ENCODE measurements at places on chromosomes 16 and 17.

DNA sequence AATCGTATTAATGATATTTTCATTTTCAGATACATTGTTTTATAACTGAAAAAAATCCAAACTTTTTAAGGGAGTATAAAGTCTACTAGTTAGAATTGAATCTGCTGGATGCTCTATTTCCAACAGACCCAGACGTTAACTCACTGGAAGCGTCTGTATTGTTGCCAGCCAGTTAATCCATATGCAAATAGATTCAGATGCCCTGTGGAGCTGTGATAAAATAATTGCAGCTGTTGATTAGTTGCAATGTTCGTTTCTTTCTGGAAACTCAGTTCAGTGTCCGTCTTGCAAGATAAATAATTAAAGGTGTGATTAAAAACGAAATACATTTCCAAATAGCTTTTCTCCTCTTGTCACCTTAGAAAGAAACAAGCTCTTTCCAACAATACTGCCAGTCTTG is 5.1 kb upstream of the GNA13 start:
- DNase-seq = no peak

GRCh38 chr17:4515501-4515900 is 16.8 kb downstream of the SPNS2 start:
- no peak for DNase-seq

- DNase-seq = no peak
Measured at GRCh38 chr16:77553130-77553529, 118.3 kb upstream of the ADAMTS18 start.

DNA sequence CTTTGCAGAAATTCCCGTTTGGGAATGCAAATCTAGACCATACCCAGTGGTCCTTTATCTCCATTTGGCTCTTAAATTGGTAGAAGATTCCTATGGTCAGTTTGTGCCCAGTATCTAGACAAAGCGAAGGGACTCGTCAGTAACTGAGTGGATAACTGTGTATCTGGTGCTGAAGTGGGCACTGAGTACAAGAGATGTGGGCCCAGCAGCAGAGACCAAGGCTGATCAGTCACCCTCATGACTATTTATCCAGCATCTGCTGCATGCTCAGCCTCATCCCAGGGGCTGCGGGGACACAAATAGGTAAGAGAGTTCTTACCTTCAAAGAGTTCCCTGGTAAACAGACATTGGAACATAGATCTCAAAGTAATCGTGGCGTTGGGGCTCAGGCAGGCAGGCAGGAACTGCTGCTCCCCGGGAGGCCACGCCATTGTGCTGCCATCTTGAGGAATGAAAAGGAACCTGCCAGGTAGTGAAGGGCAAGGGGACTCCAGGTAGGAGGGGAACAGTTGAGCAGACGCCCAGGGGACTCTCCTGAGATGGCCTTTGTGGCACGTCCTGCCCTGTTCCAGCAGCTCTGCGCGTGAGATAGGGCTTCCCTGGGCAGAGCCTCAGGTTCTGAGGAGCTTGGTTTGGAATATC is 10.3 kb downstream of the NT5M start:
- no peak for DNase-seq

GRCh38 chr17:10286324-10286723 is 86.5 kb downstream of the MYH13 start:
- no peak for DNase-seq

- no peak for DNase-seq
Measured at GRCh38 chr17:57918017-57918895, 37.0 kb downstream of the CUEDC1 start.

GRCh38 chr16:89904606-89905510 is 13.8 kb upstream of the MC1R start:
- no peak for DNase-seq

GRCh38 chr16:62816971-62817519 is 780.8 kb upstream of the CDH8 start:
- DNase-seq = no peak

GRCh38 chr17:74391771-74392170 is 24.5 kb downstream of the GPR142 start:
- no peak for DNase-seq

- no peak for DNase-seq
Measured at GRCh38 chr17:57595947-57596695, 149.0 kb downstream of the CCDC182 start.

DNA sequence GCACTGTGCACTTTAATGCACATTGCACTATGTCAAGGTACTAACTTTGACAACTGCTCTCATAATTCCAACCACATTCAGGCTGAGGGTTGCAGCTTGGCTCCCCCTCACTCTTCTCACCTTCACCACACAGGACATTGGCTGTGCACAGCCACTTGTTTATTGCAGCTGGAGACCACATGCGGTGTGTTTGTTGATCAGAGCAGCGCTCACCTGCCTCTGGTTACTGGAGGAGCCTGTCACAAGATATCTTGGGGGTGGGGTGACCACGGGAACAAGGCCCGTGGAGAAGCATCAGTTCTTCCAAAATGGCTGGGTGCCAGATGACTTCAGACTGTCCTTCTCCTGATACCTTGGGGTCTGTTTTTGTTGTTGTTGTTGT is 10.6 kb upstream of the CCL5 start:
- no peak for DNase-seq

GRCh38 chr16:12501707-12502457 is 301.8 kb downstream of the CPPED1 start:
- no peak for DNase-seq

- DNase-seq = no peak
Measured at GRCh38 chr16:67329901-67330300, 3.3 kb downstream of the LRRC36 start.

- DNase-seq = peak; percentile 73
Measured at GRCh38 chr17:29617481-29618271, 5.0 kb downstream of the CORO6 start.

DNA sequence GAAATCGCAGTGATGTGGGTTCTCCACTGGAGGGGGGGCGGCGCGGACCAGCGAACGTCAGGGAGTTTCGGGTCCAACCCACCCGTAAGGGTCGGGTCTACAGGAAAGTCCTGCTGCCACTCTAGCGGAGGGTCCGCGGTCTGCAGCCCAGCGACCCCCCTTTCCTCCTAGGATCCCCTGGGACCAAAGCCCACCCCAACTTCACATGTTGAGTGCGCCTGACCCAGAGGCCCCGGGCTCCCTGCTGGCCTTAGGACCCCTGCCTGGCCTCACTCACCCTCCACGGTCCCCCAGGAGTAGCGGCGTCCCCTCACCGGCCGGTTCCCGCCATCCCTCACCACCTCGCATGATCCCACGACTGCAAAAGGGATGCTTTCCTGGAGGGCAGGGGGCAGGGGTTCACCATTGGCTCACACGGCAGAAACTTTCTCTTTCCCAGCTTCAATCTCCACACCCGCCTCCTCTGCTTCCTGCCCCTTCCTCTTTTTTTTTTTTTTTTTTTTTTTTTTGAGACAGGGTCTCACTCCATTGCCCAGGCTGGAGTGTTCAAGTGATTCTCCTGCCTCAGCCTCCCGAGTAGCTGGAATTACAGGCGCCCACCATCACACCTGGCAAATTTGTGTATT is 3.1 kb downstream of the SEPTIN1 start:
- no peak for DNase-seq

GRCh38 chr17:40095944-40096791 is 4.2 kb downstream of the NR1D1 start:
- no peak for DNase-seq

DNA sequence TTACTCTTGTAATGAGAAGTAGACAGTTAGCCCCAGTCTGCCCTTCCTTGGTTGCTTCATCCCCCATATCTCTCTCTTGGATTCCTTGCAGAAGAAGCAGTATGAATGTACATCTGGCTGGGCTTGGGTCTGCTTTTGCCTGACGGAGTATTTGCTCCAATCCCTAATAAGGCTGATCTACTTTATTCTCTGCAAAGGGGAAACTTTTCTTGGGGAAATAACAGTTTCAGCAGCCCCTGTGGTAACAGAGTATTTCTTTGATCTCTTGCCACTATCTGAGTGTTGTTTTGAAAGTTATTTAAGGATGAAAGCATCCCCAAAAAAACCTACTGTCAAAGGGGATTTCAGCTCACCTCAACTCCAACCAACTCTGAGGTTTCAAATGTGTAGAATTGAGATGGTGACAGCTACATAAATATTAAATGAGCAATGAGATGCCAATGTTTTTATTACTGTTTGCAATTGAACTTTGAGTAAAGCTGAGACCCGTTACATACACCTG is 168.9 kb upstream of the NOG start:
- DNase-seq = no peak

- DNase-seq = no peak
Measured at GRCh38 chr16:27223226-27223610, 19.9 kb downstream of the KDM8 start.

- DNase-seq = peak; percentile 64
Measured at GRCh38 chr17:68200689-68201417, 47.0 kb upstream of the AMZ2 start.

- no peak for DNase-seq
Measured at GRCh38 chr17:10316801-10317542, 55.8 kb downstream of the MYH13 start.

DNA sequence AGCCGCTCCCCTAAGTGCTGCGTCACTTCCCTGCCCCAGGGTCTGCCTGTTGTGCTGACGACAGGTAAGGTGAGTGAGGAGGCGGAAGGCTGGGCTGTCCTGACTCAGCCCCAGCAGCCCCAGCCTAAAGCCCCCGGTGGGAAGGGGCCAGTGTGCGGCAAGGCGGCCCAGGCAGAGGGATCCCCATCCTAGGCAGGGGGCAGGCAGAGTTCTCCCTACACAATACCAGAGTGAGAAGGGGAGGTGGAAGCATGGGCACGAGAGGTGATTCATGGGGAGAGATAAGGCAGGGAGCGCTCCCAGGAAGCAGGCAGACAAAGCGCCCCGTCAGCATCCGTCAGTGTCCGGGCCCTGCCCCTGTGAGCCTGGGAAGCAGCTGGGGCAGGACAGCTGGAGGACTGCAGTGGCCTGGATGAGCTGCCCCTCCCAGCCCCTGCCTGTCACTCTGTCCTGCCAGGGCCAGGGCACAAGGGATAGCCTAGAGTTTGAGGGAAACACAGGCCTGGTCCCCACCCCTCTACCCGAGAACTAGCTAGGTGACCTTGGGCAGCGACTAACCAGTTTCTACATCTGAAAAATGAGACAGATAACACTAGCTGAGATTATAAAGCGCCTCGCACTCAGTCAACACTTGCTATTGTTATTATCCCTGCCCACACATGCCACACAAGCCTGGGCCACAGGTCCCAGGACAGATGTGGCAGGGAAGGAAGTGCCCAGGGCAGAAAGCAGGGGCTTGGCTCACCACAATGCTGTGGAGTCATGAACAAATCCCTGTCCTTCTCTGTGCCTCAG is 3.8 kb downstream of the FAM83G start:
- DNase-seq = no peak

- no peak for DNase-seq
Measured at GRCh38 chr17:7992924-7993323, 9.5 kb upstream of the GUCY2D start.

DNA sequence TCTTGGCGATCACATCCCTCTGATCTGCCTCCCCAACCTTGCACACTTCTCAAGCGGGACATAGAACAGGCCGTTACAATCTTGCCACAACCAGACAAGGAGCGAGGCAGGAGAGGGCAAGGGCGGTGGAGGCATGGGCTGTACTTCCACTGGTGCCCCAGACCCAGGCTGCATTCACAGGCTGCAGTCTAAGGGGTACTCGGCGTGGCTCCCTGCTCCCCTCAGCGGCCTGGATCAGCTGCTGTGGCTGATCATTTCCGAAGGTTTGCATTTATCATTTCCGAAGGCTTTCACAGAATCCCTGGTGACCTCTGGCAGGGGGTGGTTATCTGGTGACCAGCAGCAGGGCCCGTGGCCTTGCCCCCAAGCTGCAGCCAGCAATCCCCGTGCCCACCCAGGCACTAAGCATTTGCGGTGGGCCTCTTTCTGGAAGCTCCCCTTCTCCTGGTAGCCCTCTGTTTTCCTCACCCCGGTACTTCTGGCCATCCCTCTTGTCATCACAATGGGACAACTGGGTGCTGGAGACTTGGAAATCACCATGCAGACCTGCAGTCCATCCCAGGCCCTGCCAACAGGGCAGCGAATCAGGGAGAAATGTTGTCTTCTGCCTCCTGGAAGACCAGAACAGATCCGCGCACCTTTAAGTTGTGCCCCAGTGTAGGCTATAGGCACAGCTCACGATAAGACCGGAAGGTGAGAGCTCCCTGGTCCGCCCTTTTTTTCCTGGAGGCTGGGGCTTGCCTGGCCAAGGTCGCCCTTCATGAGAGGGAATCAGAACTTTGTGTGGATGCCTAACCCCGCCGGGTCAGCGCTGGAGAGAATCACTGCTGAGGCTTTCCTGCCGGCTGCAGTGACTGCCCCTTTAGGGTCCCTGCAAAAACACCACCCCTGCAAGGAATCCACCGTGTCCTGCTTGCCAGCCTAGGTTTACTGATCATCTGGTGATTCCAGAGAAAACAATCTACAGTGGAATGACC is 1739.1 kb downstream of the TP53TG3F start:
- DNase-seq = no peak

- no peak for DNase-seq
Measured at GRCh38 chr16:8959921-8960787, 3.6 kb downstream of the USP7 start.

- DNase-seq = no peak
Measured at GRCh38 chr16:85674828-85675227, 13.9 kb downstream of the GINS2 start.

GRCh38 chr17:49035470-49036269 is 38.5 kb downstream of the IGF2BP1 start:
- DNase-seq = no peak

DNA sequence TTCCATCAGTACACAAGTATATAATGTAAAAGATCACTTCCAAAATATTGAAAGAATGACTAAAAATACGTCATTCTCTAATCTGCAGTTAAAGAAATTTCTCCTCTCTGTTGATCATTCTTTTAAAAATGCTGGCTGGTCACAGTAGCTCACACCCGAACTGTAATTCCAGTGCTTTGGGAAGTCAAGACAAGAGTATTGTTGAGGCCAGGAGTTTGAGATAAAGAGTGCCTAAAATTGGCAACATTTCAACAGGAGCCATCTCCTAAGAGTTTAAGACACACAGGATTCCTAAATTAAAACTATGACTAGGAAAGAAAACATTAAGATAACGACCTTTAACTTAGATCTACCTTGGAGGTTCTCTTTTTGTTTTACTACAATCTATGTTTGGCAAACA is 4.5 kb upstream of the USP32 start:
- DNase-seq = no peak

- no peak for DNase-seq
Measured at GRCh38 chr17:43598357-43599045, 52.4 kb upstream of the ETV4 start.

- no peak for DNase-seq
Measured at GRCh38 chr16:24971718-24972117, 43.5 kb downstream of the ARHGAP17 start.

- no peak for DNase-seq
Measured at GRCh38 chr17:61187038-61187437, 212.6 kb upstream of the TBX2 start.

GRCh38 chr17:62965174-62965685 is 805 bp upstream of the TANC2 start:
- no peak for DNase-seq

- DNase-seq = no peak
Measured at GRCh38 chr16:88569614-88569984, 604 bp upstream of the ZC3H18 start.

- no peak for DNase-seq
Measured at GRCh38 chr16:54123766-54124165, 162.8 kb downstream of the IRX3 start.

- no peak for DNase-seq
Measured at GRCh38 chr16:3780570-3780969, 63.2 kb upstream of the TRAP1 start.

All from globus pallidus (tissue), 1 donor.